ENCODE measurements at places on chromosomes 16 and 17. TPM values are rescaled to one million over a fixed set of nuclear protein-coding genes. Genes with fewer than 3 reads are reported as not detected.

STAC2 gene
- total RNA-seq, result not detected

C16orf78 gene
- not detected for total RNA-seq

CLEC18A gene
- 0.19 TPM for total RNA-seq

PRSS21 gene
- total RNA-seq, result 3.3 TPM

DNA sequence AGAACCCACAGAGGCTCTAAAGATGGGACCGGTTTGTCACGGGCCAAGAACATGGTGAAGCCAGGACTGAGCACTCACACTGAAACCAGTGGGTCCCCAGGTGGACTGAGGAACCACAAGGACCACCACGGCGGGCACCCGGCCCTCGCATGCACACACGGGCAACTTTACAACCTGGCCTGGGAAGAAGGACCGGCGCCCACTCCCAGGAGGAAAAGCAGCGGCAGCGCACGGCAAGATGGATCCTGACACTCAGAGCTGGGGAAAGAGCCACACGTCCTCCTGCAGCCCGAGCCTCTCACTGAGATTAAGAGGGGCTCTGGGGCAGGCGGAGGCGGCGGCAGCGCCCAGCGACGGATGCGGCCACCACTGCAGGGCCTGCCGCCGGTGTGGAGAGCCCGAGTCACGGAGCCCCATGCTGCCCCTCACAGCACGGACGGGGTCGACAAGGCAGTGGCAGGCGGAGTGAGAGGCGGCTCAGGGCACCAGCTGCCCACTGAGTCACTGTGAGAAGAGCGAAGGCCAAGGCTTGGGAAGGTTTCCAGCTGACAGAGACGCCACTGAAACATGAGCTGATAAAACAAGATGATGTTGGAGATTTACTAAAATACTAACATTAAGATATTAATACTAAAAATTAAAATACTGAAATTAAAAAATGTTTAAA is 118.3 kb downstream of the ANKRD11 start:
- DNase-seq, result no peak

GRCh38 chr17:1605681-1606351 is 22.8 kb downstream of the SLC43A2 start:
- DNase-seq, result no peak

DNA sequence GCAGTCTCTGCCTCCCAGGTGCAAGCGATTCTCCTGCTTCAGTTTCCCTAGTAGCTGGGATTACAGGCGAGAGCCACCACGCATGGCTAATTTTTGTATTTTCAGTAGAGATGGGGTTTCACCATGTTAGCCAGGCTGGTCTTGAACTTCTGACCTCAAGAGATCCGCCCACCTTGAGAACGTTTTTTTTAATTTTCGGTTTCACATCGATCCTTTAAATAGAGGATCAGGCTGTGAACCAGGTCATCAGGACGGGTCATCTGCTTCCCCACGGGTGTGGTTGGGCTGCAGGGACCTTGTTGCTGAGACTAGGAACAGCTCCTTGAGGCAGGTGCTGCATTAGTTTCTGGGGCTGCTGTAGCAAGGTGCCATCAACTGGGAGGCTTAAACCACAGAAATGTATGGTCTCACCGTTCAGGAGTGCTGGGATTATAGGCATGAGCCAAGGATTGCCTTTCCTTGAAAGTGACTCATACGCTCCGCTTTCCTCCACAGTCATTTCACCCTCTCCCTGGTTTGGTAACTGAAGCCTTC is 7.9 kb upstream of the NAGPA start:
- no peak for DNase-seq

GRCh38 chr16:11977376-11978041 is 975 bp downstream of the SNX29 start:
- no peak for DNase-seq

- DNase-seq, result no peak
Measured at GRCh38 chr17:50832864-50833381, 2.5 kb upstream of the WFIKKN2 start.

DNA sequence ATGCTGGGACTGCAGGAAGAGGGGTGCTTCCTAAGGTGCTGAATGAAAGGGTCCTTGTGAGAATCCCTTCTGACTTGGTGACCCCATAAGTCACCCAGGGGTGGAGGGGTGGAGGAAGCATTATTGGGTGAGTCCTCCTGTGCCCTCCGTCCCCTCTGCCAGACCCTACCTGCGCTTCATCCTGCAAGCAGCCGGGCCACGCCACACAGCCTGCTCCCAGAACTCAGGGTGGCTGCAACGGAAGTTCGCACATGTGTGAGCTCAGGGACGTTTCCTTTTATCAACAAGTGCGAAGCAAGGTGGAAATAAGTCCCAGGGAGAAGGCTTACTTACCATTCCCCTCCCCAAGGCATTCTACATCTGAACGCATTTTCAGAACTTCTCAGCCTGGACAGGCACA is 40.9 kb downstream of the COX4I1 start:
- no peak for DNase-seq

- no peak for DNase-seq
Measured at GRCh38 chr16:35146723-35147458, 1687.5 kb downstream of the TP53TG3F start.

ITGAL gene
- 83.8 TPM for total RNA-seq

DNA sequence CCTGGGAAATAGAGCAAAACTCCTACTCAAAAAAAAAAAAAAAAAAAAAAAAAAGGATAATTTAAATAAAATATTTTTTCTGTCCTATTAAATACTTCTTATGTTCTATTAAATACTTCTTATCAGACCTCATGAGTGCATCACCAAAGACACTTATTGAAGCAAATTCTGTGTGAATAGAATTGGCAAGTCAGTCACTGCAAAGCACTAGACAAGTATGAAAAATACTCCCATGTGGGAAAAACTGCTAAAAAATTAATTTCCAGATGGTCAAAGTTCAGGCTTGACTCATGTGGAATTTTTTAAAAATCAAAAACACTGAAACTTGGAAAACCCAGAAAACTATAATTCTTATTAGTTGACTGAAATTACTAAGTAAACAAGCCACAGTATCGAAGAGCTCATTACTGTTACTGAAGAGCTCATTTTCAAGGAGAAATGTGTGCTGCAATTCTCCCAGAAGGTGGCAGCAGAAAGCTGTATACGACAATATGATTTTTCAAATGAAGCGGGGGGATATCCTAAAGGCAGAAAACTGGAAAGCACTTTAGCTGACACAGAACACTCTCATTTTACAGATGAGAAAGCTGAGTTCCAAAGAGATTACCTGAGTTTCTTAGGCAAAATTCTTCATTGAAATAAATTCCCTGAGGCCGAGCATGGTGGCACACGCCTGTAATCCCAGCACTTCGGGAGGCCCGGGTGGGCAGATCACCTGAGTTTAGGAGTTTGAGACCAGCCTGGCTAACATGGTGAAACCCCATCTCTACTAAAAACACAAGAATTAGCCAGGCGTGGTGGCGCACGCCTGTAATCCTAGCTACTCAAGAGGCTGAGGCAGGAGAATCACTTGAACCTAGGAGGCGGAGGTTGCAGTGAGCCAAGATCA is 15.9 kb upstream of the FBXO47 start:
- DNase-seq, result peak; percentile 66

GRAPL gene
- 3.4 TPM for total RNA-seq

GRCh38 chr17:5667871-5668270 is 83.6 kb upstream of the NLRP1 start:
- DNase-seq, result no peak

DNA sequence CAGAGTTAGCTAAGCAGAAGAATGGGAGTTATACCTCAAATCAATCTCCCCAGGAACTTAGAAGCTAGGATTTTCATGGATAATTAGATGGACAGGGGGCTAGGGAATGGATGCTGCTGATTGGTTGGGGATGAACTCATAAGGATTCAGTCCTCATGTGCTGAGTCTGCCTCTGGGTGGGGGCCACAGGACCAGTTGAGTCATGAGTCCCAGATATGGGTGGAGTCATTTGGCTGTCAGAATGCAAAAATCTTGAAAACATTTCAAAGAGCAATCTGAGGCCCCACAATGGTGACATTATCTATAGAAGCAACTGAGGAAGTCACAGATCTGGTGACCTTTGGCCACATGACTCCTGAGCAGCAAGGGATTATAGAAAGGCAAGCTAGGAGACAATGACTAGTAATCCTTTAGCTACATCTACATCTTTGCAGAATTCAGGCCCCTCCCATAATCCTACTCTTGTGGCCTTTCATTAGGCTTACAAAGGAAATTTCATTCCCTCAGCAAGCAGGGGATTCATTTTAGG is 82.6 kb upstream of the CCL2 start:
- DNase-seq, result no peak

DNA sequence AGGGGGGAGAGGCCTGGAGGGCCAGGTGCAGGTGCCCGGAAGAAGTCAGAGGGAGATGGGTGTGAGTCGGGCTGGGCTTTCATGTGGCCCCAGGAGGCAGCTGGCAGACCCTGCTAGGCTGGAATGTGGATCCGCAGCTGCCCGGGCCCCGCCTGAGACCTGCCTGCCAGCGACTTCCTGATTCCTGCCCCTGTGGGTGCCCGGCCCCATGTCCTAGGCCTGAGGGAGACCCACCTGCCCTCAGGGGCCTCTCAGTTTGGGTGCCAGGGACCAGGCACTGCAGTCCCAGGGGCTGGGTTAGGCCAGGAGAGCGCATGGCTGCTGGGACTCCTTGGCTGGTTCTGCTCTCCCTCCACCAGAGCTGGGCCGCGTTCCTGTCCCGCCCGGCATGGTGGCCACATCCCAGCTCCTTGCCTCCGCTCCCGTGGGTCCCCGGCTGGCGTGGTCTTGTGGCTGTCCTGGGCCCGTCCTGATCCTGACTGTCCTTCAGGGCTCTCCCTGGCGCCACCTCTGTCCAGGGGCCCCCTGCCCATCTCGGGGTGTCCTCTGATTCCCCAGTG is 22.1 kb upstream of the SPNS2 start:
- no peak for DNase-seq

GRCh38 chr16:7976563-7976962 is 613.7 kb downstream of the TMEM114 start:
- no peak for DNase-seq
